Heart left ventricle (tissue), 16 donors: ENCODE measurements at places on chromosomes 7 and 10. TPM values are rescaled to one million over a fixed set of nuclear protein-coding genes. Genes with fewer than 3 reads are reported as not detected.

DNA sequence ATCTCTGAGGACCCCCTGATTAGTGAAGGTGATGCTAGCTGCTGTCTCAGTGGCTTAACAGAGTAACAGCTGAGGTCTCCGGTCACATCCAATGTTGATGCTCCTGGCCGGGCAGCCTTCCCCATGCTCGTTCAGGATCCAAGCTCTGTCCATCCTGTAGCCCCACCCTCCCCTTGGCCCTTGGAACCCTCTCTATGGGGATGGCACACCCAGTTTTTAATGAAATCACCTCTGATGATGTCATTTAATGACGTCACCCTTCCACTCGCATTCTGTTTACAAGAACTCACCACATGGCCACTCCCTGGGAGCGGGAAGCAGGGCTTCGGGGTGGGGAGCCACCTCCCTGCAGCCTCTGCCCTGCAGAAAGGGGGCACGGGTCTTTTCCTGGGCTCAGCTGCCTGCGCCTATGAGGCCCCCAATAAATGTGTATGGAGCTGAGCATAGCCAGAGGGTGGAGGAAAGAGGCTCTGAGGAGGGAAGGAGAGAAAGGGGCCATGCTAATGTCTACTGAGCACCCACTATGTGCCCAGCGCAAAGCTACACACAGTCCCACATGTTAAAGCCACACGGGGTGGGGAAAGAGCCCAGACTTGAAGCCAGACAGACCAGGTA, 95.5 kb downstream of the OAT start:
- DNase-seq, result no peak

- no peak for DNase-seq
These were observed 19.6 kb downstream of the NUDT1 start for GRCh38 chr7:2261611-2262010.

Gene MYL10
- total RNA-seq, result not detected

Gene GPR26
- total RNA-seq, result not detected

Gene PHKG1
- 19.9 TPM for total RNA-seq

DNA sequence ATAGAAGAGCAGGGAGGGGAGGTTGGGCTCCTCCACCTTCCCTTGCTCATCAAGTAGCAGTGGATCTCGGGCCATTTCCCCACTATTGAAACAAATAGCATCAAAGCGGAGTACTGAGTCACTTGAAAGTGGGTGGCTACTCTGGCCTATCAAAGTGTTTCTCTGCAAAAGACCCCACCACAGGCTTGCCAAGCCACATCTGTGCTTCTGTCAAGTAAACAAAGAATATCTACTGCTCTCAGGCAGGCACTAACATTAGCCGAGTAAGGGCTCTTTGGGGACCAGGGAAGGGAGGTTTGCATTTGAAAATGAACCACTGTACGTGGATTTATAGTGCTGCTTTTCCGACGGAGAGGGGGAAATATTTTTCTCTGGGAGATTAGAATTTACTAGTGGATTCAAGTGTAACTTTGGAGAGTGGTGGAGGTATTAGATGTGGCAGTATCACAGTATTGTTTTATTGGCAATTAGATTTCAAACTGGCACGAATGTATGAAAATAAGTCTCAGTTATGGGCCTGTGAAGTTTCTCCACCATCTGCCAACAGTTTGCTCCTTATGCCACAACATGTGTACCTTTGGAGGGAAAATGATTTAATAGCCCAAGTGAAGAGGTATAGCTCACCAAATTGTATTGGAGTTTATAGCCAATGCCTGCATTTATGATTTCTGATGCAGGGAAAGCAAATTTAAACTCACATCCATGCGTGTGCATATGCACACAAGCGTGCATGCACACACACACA, 97.5 kb downstream of the RPS24 start:
- no peak for DNase-seq

GRCh38 chr7:40658729-40659128, 523.9 kb downstream of the SUGCT start:
- DNase-seq, result no peak

GRCh38 chr7:74656441-74656836, 1.1 kb upstream of the GTF2I start:
- peak; percentile 79 for DNase-seq

DNA sequence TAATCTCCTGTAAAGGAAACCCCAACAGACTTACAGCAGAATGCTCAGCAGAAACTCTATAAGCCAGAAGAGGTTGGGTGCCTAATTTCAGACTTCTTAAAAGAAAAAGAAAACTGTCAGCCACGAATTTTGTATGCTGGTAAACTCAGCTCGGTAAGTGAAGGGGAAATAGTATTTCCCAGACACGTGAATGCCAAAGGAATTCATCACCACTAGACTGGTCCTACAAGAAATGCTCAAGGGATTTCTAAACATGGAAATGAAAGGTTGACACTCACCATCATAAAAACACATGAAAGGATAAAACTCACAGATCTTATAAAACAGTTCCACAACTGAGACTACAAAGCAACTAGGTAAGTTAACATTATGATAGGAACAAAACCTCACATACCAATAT, 68.6 kb downstream of the GLCCI1 start:
- DNase-seq, result no peak

Gene ZNF33B
- 10.4 TPM for total RNA-seq

GRCh38 chr10:125785791-125786190, 10.2 kb upstream of the MMP21 start:
- no peak for DNase-seq

Gene PLAC9
- total RNA-seq, result 20.6 TPM

Gene UCMA
- total RNA-seq, result not detected

DNA sequence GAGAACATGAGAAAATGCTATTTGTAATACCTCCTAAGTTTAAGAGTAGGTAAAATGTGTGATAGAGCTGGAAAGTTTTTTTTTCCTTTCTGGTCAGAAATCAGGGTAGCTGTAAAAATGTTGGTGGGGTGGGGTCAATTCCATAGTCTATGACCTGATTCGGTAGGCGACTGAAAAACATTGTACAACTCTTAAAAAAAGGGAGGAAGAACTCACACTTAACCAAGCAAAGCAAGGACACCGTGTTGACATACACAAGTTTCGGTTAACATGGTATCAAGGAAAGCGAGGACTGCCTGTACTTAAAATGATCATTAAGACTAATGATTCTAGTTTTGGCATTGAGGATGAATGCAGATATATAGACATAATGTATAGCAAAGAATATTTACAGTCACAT, 1.8 kb upstream of the ZEB1 start:
- no peak for DNase-seq

DNA sequence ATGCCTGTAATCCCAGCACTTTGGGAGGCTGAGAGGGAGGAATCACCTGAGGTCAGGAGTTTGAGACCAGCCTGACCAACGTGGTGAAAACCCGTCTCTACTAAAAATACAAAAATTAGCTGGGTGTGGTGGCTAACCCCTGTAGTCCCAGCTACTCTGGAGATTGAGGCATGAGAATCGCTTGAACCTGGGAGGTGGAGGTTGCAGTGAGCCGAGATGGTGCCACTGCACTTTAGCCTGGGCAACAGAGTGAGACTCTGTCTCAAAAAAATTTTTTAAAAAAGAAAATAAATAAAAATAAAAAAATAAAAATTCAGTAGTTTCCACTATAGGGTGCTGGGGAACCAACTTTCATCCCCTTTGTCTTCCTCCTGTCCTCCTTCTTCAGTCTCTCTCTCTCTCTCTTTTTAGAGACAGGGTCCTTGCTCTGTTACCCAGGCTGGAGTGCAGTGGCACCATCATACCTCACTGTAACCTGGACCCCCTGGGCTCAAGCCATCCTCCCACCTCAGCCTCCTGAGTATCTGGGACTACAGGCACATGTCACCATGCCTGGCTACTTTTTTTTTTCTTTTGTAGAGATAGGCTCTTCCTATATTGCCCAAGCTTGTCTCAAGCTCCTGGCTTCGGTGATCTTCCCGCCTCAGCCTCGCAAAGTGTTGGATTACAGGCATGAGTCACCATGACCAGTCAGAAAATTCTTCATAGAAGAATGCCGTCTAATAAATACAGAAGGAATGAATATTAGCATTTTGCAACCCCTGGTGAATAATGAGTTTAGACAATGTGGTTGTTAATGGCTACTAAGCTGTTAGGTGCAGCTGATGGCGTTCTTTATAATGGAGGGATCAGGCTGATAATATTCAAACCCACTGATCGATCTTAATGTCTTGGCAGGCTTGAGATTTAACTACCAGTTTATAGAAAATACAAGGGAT, 20.6 kb downstream of the RBM20 start:
- DNase-seq, result no peak

- no peak for DNase-seq
These were observed 3.5 kb downstream of the NRCAM start for GRCh38 chr7:108452707-108453106.

- DNase-seq, result no peak
These were observed 130.8 kb downstream of the CALN1 start for GRCh38 chr7:72281308-72281707.

DNA sequence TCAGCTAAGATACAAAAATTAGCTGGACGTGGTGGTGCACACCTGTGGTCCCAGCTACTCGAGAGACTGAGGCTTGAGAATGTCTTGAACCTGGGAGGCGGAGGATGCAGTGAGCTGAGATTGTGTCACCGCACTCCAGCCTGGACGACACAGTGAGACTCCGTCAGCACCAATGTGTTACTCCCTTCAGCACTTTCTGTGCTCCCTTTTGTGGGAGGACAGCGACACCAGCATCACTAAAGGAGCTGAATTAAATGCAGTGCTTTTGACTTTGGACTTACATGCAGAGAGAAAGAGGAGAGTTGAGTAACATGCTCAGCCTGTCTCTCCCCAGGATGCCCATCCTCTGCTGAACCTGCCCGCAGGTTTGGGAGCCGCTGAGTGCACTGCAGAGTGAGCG, 92.2 kb upstream of the RHEB start:
- DNase-seq, result no peak

- no peak for DNase-seq
These were observed 140.1 kb downstream of the HIBADH start for GRCh38 chr7:27522566-27522965.

Gene CPA1
- 3.8 TPM for total RNA-seq

GRCh38 chr10:65847436-65848230, 1078.2 kb upstream of the LRRTM3 start:
- DNase-seq, result no peak

Gene GIMAP1
- total RNA-seq, result 5.8 TPM

DNA sequence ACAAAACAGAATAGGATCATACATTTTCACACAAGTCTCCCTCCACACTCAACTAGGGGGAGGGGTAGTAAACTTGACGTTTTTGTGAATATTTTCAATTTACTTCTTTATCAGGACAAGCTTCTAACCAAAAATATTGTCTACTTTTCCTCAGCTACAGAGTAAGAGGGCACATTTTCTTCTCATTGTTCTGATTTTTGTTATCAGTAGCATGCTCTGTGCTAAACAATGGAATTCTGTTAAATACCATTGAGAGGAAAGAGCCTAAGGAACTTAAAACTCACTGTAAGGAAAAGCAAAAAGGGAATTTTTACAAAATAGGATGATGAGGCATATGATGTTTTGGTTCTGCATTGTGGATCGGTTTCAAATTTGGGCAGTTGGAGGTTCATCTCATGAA, 41.2 kb downstream of the ANLN start:
- DNase-seq, result no peak

Gene RGR
- not detected for total RNA-seq

Gene STK32C
- total RNA-seq, result 6.2 TPM

Gene ZNF467
- total RNA-seq, result 4.4 TPM

- no peak for DNase-seq
These were observed 141.0 kb downstream of the MACC1 start for GRCh38 chr7:20075992-20076820.

GRCh38 chr10:109282510-109282909, 640.8 kb downstream of the XPNPEP1 start:
- no peak for DNase-seq

DNA sequence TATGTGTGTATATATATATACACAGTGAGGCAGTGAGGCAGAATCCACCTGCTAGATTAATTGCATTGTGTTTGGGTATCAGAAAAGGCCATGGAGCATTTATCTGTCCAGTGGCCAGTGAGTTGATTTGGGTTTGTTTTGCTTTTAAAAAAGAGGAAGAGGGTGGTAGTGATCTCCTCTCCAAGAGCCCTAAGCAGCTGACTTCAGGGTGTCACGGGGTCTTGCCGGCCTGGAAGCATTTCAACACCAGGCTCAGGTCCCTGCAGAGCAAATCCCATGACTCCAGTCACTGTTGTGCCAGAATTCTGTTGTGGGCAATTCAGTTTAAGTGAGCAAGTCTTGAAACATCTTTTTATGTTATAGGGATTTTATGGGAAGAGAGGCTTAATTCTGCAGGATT, 30.6 kb upstream of the GPNMB start:
- DNase-seq, result peak; percentile 49

Gene TMEM213
- total RNA-seq, result not detected

DNA sequence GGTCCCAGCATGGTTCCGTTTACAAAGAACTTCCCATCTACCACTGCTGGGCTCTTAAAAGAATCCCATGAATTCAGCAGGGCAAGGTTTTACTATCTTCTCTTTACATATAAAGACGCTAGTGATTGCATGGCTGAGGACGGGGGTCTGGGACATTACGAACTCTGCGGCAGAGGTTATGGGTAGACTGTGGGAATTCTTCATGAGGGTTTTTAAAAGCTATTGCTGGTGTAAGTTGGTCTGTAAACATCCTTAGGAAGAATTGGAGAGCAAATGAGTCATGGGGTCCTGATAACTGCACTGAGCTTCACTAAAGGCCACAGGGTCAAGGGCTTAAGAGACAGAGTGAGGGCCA, 53.1 kb upstream of the TMEM72 start:
- no peak for DNase-seq

Gene LAMB1
- 74.9 TPM for total RNA-seq

DNA sequence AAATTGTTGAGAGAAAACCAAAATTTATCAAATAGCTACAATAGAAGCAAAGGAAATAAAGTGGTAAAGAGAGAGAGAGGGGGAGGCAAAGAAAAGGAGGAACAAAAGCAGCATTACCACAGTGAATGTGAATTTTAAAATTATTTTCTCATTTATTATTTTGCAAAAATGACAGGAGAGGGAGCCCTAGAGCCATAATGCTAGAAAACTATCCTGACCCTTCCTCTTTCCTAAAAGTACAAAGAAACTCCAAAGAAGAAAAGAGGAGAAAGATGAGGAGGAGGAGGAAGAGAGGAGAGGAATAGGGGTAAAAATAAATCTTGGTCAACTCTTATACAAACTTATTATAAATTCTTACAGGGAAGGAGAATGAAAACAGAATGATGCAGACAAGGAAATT, 921.5 kb downstream of the NRG3 start:
- no peak for DNase-seq

Gene SPDYE2
- not detected for total RNA-seq

DNA sequence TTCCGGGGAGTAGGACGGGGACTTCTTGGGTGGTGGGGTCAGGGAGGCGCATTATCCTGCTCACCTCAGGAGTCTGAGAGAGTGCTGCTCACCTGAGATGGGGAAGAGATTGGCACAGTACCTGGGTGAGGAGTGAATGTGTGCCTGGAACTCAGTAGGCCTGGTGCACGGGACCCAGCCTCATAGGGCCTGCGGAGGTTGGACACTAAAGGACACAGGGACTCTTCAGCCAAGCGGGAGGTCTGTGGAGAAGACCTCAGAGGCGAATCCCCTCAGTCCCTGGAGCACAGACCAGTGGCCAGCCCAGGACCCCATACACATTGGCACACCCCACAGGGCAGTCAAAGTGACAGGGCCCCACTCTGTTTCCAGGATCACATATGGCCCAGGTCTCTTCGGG, 73.2 kb downstream of the OAT start:
- DNase-seq, result no peak
